Caki2 (cell line): ENCODE measurements at places on chromosomes 13 and 19. TPM values are rescaled to one million over a fixed set of nuclear protein-coding genes. Genes with fewer than 3 reads are reported as not detected.

GRCh38 chr19:1360818-1361461, 22.8 kb upstream of the NDUFS7 start:
- DNase-seq: no peak

DNA sequence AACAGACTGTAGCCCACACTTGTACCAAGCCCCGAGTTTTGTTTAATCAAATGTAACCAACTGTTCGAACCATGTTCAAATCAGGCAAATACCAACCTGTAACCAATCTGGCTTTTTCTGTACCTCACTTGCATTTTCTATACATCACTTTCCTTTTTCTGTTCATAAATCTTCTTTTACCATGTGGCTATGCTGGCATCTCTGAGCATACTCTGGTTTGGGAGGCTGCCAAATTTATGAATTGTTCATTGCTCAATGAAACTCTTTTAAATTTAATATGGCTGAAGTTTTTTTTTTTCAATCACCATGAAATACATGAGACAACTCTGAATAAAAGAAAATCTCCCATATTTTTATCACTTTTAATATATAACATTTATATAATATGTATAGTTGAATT, 256.1 kb downstream of the SLITRK6 start:
- DNase-seq: no peak

DNA sequence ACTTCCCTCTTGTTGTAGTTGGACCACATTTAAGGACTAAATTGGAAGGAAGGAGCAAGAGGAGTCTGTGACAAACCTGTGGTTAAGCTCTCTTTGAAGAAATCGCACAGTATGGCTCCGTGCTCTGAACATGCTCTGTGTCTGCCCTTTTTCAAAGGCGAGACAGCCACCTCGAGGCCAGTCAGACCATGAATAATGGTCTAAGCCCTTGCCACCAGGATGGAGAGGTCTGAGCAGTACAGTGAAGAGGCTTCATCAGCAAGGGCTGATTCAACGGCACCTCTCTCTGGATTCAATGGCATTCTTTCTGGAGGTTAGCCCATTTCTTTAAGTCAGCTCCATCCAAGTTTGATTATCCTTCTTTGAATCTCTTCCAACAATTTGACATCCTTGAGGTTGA, 30.9 kb downstream of the FAM216B start:
- DNase-seq: no peak

- no peak for DNase-seq
These were observed 127.1 kb downstream of the STOML3 start for GRCh38 chr13:38863536-38863935.

GRCh38 chr13:90632184-90632583, 715.3 kb upstream of the MIR17HG start:
- no peak for DNase-seq

- peak; percentile 22 for DNase-seq
These were observed 79.0 kb upstream of the SLC7A1 start for GRCh38 chr13:29674532-29674931.

GRCh38 chr13:37648609-37649008, 50.0 kb upstream of the POSTN start:
- DNase-seq: no peak

DNA sequence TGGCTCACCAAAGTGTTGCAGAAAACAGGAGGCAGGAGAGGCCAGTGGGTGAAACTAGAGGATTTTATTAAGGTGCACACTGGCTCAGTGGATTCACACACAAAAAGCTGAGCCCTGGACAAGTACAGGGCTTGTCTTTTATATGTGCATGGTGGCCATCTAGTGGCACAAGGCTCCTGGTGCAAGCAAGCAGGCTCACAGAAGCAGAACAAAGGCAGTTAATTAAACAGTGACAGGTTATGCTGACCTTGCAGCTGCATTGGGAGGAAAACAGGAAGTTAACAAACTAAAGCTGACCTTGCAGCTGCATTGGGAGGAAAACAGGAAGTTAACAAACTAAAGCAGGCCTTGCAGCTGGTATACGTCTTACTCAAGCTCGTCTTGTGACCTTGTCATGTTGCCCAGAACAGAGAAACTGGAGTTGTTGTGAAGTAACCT, 65.3 kb upstream of the ZNF681 start:
- DNase-seq: peak; percentile 40

GRCh38 chr13:105365831-105366230, 1169.6 kb downstream of the EFNB2 start:
- no peak for DNase-seq

DNA sequence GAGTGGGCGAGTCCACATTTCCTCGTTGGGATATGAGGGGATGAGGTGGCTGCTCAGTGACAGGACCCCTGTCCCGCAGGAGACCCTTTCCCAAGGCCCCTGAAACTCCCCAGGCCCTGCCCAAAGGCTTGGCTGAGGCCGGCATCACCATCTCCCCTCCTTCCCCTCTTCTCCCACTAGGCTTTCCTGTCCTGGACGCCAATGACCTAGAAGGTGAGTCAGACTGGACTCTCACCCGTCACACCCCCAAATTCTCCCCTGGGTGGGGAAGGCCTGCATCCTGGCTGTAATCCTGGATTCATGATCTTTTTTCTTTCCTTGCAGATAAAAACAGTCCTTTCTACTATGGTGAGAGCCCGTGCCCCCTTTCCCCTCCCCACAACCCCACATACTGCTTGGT, 5.3 kb downstream of the FXYD3 start:
- DNase-seq: no peak

DNA sequence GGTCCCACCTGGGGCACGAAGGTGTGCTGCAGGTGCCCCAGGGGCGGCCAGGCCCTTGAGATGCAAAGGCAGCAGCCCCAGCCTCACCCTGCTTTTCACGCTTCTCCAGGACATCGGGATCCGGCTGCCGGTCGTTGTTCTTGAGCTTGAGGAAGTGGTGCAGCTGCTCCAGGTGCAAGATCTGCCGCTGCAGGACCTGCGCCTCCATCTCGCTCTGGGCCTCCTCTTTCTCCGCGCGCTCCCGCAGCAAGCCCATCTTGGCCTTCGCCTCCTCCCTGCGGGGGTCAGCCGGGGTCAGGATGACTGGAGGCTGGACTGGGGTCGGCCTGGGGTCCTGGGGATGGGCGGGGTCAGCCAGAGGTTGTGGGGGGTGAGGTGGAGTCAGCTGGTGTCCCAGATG, 21.5 kb upstream of the EMP3 start:
- no peak for DNase-seq

DNA sequence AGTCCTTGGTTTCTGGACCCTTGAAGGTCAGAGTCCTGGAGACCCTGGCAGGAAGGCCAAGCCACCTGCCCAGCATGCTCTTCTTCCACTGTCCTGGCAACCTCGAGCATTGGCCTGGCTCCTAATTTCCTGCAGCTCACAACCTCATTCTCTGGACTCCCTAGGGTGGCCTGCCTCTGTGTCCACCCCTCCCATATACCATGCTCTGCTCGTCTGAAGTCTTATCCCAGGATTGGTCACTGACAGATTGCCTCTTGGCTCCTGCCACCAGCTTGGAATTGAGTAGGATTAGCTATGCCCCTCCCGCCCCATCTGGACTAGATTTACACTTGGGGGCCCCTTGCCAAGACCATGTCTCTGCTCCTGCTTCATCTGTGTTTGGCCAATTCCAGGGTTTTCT, 17.1 kb upstream of the WASF3 start:
- no peak for DNase-seq

DNA sequence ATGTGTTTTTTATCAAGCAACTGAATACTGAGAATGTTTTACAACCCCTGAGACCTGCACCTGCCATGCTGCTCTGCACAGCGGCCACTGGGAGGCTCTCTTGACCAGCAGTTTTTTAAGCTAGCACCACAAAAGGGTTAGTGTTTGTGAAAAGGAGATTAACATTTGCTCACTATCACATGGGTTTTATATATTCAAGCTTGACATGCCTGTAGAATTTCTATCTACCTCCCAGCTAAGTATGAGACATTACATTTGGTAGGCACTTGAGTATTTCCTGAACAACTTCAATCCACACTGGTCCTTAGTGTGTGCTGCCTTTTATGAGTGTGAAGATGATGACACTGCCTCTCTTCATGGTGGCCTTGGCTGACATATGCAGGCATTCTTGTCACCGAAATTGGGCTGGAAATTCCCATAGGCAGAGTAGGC, 1238.9 kb downstream of the UQCRFS1 start:
- peak; percentile 60 for DNase-seq

Gene TNFSF11
- total RNA-seq: not detected in 2 replicates

Gene DMKN
- not detected in 2 replicates for total RNA-seq

Gene ZNF492
- not detected in 2 replicates for total RNA-seq

Gene COL5A3
- total RNA-seq: not detected in 2 replicates

Gene EBPL
- 177 and 198 TPM in 2 replicates for total RNA-seq
